ENCODE measurements at places on chromosomes 5 and 9.

DNA sequence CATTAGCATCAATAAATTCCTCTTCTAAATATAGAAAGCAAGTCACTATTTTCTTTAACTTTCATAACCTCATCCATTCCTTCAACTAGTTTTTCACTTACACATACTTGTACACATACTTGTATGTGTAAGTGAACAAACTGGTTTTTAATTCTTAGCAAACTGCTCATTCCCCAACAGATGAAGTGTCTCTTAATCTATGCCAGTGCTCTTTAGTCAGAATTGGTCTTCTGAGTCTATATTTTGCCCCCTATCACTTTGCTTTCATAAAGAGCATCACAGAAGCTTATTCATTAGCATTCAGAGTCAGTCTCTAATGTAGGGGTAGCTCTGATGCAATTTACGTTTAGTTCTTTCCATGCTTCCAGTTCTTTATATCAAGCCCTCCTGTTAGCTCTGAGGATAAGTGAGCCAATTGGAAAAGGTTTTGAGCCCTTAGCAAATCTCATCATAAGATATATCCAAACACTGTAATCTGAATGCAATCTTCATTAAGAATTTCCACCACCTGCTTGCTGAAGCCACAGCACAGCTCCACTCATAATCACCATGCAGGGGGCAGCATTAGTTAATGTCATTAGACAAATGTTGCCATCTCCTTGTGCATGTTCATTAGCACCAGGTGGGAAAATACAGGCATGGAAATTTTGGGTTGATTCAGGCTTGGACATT, 178.5 kb upstream of the SLC24A2 start:
- DNase-seq: no peak

DNA sequence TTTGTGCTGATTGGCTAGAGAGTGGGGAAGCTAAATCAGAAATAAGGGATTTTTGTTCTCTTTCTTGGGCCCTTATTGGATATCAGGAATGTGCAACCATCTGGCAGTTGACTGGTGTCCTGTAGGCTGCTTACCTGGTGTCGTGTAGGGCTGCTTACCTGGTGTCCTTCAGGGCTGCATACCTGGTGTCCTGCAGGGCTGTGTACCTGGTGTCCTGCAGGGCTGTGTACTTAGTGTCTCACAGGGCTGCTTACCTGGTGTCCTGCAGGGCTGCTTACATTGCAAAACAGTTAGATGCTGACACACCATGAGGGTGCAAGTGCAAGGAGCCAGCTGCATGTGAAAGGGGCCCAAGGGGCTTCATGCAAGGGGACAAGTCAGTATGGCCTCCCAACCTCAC, 249.3 kb downstream of the ICE1 start:
- DNase-seq: no peak

- DNase-seq: peak; percentile 78
These were observed 87.8 kb downstream of the RAI14 start for GRCh38 chr5:34743878-34744277.

DNA sequence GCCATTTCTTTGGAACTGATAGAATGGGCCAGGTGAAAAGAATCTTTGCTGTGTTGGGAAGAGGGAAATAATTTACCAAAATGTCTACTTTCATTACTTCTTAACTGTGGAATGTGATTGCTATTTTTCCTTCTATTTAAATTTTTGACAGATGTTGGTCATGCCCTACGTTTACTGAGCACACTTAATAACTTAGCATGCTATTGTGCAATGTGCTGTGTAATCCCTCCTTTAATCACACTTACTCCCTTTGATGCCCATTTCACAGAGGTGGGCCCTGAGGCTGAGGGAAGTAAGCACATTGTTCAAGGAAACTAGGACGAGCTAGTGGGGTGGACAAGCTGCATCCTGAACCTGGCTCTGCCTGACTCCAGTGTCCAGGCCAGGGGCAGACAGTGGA, 47.8 kb upstream of the INSYN2B start:
- DNase-seq: no peak

- no peak for DNase-seq
These were observed 6.3 kb downstream of the EXD3 start for GRCh38 chr9:137416563-137417151.

DNA sequence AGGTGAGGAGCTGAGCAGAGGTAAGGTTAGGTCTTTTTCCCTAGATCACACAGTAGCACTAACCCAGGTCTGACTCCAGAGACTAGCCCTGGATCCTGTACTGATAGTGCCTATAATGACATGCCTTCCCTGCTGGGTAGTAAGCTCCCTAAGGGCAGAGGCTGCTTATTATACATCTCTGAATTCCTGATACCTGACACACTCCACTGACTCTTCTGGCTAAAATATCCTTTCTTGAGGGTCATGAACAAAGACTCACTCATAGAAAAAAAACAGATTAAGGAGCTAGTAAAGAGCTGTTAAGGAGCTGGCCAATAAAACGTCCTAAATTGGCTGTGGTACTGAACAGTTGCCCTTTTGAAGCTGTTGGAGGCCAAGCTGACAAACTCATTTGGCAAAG, 149.0 kb upstream of the ITGA1 start:
- no peak for DNase-seq

GRCh38 chr5:14686517-14686916, 22.0 kb downstream of the OTULIN start:
- DNase-seq: no peak

- DNase-seq: no peak
These were observed 57.0 kb downstream of the NREP start for GRCh38 chr5:111699976-111700375.

DNA sequence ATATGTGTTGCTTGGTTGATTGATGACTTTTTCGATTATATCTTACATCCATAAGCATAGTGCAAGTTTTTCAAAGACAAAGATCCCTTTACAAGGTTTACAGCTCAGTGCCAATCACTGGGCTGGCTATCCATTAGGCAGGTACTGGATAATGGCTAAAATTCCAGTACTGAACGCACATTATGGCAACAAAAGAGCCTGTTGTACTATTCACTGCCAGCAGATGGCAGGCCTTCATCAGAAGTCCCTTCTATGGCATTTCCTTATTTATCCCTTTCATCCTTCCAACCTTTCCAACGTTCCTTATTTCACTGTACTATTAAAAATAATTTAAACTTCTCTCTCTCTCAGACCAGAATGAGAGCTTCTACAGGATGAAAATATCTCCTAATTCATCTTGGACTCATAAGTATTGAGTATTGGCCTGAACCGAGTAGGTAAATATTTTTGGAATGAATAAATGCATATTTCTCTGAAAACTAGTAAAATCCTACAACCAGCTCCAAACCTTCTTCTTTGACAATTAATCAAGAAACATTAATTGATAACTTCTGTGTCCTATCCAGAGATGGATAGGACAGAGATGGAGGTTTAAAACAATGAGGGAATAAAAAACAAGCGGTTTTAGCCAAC, 6.7 kb upstream of the WNT8A start:
- DNase-seq: peak; percentile 69

DNA sequence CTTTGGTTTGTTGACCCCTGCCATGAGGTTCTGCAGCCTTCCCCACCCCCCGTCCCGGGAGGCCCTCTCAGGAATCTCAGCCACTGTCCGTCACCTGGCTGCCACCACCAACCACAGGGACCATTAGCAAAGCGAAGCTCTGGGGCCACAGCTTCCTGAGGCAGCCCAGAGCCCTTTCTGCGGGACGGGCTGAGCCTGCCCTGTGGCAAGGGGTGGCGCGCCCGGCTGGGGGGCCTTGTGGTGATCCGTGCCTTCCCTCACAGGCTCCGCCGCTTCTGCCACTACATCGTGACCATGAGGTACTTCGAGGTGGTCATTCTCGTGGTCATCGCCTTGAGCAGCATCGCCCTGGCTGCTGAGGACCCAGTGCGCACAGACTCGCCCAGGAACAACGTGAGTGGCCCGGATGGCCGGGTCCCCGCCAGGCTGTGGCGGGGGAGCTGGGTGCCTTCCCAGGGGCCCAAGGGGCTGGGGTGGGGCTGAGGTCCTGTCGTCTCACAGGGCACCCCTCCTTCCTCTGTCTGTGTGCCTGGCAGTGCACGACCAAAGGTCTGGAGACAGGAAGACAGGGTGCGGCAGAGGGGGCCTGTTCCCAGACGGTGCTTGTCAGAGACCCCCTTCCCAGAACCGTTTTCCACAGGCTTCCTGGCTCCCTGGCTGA, 169.2 kb downstream of the CACNA1B start:
- no peak for DNase-seq

- peak; percentile 62 for DNase-seq
These were observed 70.5 kb downstream of the PIK3R1 start for GRCh38 chr5:68285851-68286611.

DNA sequence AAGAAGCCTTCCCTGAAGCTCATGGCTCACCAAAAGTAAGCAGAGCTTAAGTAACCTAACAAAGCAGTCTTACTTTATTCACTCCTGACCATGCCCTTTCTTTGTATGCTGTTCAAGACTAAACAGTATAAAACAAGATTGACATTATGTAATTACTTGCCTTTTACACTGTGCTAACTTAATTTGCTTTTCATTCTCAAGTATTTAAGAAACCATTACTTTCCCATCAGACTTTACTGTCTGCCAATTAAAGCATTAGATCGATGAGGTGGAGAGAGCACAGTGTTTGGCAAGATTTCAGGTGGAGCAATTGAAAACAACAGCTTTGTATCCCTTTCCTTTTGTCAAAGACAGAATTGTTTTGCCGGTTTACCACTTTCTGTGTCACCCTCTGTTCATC, 98.2 kb downstream of the RORB start:
- no peak for DNase-seq

GRCh38 chr9:34896112-34896511, 62.0 kb upstream of the PHF24 start:
- DNase-seq: no peak

DNA sequence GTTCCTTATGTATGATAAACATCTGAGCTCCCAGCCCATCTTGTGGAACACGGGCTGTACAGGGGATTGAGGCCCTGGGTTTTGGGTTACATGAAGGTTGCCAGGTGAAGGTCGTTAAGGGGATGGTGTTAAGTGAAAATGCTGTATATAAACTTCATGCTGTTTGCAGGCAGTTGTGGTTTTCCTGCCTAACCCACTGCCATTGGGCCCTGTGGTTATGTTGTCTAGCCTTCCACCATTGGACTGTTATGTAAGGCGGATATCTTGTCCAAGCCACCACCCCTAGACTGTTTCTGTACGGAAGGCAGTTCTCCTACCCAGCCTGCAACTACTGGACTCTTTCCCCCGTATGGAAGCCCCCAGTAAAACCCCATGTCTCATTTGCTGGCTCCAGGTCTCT, 246.1 kb downstream of the KIF4B start:
- DNase-seq: no peak

DNA sequence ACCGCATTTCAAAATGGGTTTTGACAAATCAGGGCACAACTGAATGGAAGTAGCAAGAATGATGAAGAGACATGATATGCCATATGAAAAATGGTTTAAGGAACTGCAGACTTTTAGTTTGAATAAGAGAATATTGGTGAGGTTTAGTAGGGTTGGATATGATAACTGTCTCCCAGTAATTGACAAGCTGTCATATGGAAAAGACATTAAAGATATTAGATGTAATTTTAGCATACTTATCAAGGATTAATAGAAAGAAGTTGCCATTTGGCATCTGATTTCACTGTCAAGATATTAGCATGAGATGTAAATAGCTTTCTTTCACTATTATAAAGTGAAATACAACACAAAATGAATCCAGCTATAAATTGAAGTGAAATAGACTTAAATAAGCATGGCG, 169.0 kb upstream of the MPDZ start:
- no peak for DNase-seq

DNA sequence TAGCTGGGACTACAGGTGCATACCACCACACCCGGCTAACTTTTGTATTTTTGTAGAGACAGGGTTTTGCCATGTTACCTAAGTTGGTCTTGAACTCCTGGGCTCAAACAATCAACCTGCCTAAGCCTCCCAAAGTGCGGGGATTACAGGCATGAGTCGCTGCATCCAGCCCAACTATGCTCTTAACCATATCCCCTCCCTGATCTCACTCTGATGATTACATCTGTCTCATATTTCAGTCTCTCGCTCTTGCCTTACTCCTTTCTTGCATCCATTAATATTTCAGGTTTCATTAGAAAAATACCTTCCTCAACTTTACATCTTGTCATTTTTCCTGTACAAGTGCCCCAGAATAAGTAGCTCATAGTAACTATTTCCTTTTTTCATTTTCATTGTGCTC, 61.0 kb upstream of the BASP1 start:
- no peak for DNase-seq
